ENCODE measurements at places on chromosomes 12 and 14. TPM values are rescaled to one million over a fixed set of nuclear protein-coding genes. Genes with fewer than 3 reads are reported as not detected.

FAM222A gene
- 5.1 TPM for total RNA-seq

NUAK1 gene
- total RNA-seq, result 7.5 TPM

COX8C gene
- total RNA-seq, result not detected

OASL gene
- 4.1 TPM for total RNA-seq

CYP27B1 gene
- 1.7 TPM for total RNA-seq

LUM gene
- not detected for total RNA-seq

AMN gene
- 0.39 TPM for total RNA-seq

KRT72 gene
- not detected for total RNA-seq

KRT71 gene
- not detected for total RNA-seq

NRL gene
- 1.1 TPM for total RNA-seq

CLEC4E gene
- total RNA-seq, result 0.59 TPM
